NCI-H524 treated with DMSO at 0.1 percent for 48 hours (cell line): ENCODE measurements at places on chromosomes 3 and 15.

- DNase-seq, result no peak
These were observed 283.0 kb downstream of the UACA start for GRCh38 chr15:70480196-70480856.

GRCh38 chr3:126418661-126419131 lies 24.0 kb downstream of the CFAP100 start:
- no peak for DNase-seq

DNA sequence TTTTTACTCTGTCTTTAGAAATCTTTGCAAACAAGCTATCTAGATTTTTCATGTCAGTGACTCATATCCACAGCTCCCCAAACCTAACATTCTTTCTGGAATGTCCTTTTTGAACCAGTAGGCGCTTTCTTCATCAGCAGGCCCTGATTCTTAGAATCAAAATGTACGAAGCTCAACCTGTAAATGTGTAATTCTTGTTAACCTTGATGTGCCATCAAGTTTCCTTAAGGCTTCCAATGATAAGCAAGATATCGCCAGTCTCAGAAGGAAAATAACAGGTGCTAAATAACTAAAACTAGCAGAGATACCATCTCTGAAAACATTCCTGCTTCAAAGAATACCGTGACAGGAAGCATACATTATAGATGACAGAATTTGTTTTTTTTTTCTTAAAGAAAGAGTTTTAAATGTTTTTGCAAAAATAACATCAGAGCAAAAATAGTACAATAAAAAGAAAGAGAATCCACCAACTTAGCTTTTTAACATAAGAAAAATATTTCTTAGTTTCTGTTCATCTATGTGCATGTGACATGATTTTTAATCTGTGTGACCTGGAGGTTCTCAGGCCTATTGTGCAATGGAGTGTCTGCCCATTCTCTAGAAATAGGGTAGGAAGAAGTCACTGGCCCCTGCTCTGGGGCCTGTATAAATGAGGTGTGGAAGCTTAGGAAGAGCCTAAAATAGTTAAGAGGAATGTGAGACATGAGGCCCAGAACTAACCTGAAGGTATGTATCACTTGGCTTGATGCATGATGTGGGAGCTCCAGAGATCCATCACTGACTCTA lies 14.7 kb upstream of the SECISBP2L start:
- no peak for DNase-seq

- DNase-seq, result no peak
These were observed 436.6 kb downstream of the SOX2 start for GRCh38 chr3:182148360-182148759.

- DNase-seq, result no peak
These were observed 1.1 kb downstream of the NFKBIZ start for GRCh38 chr3:101850246-101851051.

DNA sequence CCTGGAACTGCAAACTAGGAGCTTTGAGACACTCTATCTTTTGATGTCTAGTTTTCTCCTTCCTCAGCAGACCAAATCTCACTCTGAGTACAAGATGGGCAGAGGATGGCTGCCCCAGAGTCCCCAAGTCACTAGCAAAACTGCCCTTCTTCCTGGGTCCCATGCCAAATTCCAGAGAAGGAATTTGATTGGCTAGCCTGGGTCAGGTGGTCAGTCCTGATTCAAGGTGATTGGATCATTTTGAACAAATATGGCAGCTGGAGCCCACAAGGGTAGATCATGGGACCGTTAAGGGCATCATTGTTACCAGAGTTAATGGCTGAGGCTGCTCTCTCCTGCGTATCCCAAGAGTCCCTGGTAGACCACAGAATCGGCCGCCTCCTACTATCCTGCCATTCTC lies 21.7 kb downstream of the SLC6A1 start:
- DNase-seq, result no peak

DNA sequence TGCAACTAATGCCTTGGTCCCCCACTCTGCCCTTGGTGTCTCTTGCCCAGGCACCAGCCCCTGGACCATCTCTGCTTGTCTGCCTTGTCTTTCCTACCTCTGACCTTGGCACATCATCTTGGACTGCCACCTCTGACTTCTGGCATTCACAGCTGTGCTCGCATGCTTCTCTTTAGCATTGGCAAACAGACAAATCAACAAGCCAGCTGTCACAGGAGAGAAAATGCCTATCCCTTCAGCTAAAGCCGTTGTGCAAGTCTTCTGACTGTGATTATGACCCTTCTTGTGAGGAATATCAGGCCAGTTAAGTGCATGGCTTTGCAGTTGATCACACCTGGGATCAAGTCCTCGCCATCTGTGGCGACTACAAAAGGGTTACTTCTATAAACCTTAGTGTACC lies 84.6 kb downstream of the PRICKLE2 start:
- DNase-seq, result peak; percentile 13

- no peak for DNase-seq
These were observed 163.4 kb downstream of the PTPRG start for GRCh38 chr3:61724801-61725200.

GRCh38 chr3:11612515-11613188 lies 31.1 kb downstream of the VGLL4 start:
- DNase-seq, result peak; percentile 88

DNA sequence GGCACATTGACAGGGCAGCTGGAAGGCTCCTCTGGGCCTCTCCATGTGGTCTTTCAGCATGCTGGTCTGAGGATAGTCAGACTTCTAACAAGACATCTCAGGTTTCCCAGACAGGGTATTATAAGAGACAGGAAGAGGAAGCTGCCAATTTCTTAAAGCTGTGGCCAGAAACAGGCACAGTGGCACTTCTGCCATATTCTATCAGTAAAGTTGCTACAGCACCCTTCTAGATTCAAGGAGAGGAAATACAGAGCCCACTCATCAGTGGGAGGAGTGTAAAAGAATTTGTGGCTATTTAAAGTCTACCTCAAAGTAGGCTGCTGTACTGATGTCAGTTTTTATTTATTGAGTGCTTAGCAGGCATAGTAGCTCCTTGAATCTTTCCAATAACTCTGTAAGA lies 55.5 kb downstream of the BTD start:
- no peak for DNase-seq

DNA sequence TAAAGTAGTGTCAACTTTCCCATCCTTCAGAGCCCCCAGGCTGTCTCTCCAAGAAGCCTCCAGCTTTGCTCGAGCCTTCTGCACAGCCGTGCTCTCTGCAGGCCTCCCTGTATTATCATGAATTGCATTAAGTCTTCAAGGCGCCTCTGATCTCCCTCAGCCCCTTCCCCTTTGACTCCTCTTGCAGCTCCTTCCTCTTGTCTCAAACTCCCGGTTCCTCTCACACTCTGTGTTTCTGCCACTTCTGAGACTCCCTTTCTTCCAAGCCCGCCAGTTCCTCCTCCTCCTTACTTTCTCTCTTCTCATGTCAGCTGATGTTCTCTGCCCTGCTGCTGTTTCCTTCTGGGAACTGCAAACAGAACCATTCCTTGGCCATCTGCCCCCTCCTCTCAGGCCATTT lies 418.8 kb downstream of the EPHB1 start:
- DNase-seq, result no peak

GRCh38 chr3:4615750-4616149 lies 122.6 kb downstream of the ITPR1 start:
- DNase-seq, result no peak

GRCh38 chr3:98589331-98590036 lies 3.9 kb downstream of the CPOX start:
- no peak for DNase-seq

DNA sequence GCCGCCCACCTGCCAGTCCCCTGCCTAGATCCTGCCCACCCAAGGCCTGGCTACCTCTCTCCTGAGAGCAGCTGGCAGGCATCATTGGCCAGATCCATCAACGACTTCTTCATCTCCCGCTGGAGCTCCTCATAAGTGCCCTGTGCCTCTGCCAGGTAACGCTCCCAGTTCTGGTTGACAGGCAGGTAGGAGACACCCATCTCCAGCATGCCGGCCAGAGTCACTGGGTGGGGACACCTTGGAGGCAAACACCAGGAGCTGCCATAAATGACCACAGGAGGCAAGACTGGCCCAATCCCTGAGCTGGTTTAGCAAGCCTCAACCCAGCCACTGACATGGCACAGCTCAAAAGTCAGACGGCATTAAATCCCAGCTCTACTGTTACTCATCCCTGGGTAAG lies 7.5 kb downstream of the POLG start:
- DNase-seq, result no peak

- DNase-seq, result no peak
These were observed 781.2 kb upstream of the NR2F2 start for GRCh38 chr15:95549168-95549738.

DNA sequence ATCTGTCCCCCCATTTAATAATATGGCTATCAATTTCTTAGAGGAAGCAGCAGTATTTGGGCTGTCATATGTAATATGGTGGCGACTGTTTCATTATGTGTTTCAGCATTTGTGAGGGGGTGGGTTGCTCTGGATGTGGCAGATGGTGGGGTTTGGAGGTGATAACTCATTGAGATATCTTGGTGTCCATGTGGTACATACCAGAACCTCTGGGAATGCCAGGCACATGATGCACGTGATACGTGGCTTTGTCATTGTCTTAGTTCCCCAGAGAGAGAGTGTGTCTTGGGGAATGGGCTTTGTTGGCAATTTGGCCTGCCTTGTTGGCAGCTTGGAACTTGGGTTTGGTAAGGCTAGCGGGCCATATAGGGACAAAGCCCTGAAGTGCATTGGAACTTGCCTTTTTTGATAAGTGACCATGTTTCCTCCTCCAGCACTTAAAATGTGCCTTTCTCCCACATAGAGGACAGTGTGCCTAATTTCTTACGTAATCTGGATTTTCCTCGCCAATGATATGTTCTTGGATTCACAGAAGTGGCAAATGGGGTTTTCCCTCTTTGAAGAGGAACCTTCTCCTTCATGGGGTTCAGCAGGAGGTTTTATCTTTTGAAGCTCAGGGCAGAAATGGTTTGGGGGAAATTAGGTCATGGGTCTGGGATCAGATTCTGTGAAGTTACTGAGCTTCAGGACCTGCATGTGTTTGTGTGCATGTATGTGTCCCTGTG lies 79.5 kb downstream of the DNASE1L3 start:
- no peak for DNase-seq

DNA sequence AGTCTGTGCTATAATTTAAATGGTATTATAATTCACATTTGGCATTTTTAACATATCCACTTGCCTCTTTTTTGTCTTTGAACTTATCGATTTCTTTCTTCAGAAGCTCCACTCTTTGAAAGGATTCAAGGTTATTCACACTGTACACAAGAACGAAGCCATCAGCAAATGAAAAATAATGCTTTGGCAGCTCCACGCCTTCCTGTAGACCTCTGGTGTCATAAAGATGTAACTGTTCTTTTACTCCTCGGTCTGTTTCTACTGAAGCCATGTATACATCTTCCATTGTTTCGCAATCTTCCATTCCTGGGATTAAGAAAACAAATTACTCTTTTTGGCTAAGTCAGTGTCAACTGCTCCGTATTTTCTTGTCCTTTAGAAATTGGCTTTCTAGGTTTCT lies 16.0 kb downstream of the NKIRAS1 start:
- no peak for DNase-seq

DNA sequence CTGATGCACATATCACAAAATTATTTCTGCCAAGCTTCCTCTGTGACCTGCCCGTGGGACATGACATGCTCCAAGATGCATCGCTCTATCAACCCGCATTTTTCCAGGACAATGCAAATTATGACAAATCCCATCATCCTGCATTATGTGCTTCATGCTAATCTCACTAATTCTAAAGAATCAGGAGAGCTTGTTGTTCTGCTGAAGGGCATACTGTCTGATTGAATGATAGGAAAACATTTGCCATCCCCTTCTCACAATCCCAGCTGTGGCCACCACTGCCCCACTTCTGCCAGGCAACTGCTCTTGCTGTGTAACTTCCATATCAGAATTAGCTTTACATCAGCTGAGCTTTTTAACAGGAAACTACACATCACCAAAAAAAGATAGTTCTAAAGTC lies 203.5 kb upstream of the NANOGP8 start:
- DNase-seq, result no peak

- DNase-seq, result no peak
These were observed 594.1 kb downstream of the NR2F2 start for GRCh38 chr15:96924570-96924969.

DNA sequence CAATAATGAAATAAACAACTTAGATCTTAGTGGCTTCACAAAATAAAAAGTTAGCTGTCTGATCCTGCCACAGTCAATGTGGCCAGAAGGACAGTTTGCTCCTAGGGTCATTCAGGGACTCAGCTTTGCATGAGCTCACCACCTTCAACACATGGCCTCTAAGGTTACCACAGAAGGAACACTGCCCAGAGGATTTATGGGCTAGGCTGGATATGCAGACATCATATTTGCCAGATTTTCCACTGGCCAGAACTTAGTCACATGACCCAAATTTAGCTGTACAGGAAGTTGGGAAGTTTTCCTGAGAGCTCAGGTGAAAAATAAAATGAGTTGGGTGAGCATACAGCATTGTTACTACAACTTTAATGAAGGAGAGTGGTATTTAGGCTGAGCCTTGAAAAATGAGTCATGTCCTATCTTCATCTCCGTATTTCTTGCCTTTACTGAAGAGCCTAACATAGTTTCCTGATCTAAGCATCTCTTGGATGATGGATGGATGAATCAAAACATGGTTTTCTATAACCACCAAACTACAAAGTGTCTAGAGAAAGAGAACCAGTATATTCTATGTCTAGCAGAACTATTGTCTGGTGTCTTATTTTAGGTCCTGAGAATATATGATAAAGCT lies 54.9 kb upstream of the TMEM108 start:
- DNase-seq, result no peak

GRCh38 chr3:97439373-97439772 lies 325.2 kb upstream of the ARL6 start:
- DNase-seq, result no peak

GRCh38 chr3:16448639-16449070 lies 64.8 kb downstream of the RFTN1 start:
- DNase-seq, result no peak

DNA sequence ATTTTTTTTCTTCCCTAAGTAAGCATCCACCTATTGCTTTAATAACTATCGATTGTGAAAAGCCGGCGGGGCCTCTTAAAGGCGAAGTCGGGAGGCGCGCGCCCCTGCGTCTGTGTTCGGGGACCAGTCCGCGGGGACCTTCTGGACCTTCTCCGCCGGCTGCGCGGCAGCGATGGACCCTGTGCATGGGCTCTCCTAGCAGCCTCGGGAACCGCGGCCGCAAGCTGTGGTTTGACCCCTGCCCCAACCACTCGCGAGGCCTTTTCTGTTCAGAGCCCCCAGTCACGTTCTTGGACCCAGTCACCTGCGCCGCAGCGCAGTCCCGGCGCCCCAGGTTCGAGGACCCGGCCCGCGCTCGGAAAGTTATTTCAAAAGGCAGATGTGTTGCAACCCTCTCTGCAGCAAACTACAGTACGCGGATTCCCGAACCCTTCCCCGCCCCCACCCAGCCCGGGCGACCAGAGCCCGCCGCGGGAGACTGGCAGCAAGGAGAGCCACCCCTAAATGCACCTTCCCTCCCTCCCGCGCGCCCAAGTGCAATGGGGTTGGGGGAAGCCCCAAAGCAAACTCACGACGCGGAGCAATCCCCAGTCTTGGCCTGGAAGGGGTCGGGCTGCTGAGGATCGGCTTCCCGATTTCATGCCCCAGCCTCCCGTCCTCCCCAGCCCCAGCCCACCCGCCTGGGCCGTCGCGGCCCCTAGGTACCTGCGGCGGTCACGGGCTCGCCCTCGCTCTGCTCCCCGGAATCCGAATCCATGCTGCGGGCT lies 684 bp downstream of the TNFAIP8L3 start:
- no peak for DNase-seq
